Posterior cingulate gyrus (tissue), 11 donors: ENCODE measurements at places on chromosomes 3 and 15.
A peak's percentile ranks its signal among the peaks of the same experiment; 100 is the strongest.

DNA sequence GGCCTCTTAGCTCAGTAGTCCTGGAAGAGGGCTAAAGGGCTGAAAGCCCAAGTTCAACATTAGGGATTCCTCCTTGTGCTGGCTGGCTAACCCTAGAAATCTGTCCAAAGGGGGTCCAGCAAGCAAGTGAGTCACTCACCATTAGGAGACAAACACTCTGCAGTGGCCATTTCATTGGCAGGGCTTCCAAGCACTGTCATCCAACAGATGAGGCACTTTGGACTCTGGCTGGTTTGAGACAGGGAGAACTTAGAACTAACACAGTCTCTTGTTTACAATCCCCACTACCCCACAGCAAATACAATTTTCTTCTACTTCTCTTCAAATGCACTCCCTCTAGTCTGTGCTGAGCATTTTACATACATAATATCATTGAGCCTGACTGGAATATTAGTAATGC, 10.1 kb upstream of the WNT5A start:
- no peak for DNase-seq

GRCh38 chr3:26145769-26146168, 355.9 kb downstream of the OXSM start:
- no peak for DNase-seq

DNA sequence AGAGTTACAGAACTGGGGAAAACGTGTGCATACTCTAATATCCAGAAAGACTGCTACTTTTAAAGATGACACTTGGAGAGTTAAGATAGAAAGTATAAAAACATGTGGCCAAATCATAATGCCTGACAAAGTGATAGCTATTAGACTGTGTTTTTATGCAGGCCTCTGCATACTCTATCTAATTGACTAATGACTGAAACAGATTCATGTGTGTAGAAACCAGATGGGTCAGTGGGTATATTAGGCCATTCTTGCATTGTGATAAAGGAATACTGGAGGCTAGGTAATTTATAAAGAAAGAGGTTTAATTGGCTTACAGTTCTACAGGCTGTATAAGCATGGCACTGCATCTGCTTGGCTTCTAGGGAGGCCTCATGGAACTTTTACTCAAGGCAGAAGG, 71.5 kb downstream of the PPM1L start:
- DNase-seq = no peak

DNA sequence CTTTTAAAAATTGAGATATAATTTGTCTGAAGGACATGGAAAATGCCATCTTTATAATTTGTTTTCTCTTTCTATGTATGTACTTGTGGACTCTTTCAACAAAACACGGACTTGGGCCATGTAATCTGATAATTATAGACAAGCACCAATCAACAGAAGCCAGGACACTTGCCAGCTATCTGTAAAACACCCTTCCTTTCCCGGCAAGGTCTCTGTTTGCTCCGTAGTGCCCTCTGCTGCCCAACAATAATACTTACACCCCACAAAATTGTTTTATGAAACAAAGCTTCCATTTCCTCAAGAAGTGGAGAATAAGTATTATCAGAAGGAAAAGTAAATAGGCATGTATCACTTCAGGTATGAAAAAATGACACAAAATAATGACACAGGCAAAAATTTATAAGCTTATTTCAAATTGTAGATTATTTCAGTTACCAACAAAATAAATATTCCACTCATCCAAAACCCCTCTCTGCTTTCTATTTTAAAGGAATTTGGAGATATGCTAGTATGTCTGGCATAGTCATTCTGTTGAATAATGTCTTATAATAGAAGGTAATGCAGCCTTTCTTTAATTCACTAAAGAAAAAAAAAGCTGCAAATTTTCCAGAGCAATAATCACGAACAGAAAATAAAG, 32.8 kb downstream of the MYH15 start:
- peak; percentile 23 for DNase-seq

- DNase-seq = no peak
These were observed 118.5 kb downstream of the DUT start for GRCh38 chr15:48449734-48450133.

- no peak for DNase-seq
These were observed 70.2 kb downstream of the APBA2 start for GRCh38 chr15:28955993-28956421.

DNA sequence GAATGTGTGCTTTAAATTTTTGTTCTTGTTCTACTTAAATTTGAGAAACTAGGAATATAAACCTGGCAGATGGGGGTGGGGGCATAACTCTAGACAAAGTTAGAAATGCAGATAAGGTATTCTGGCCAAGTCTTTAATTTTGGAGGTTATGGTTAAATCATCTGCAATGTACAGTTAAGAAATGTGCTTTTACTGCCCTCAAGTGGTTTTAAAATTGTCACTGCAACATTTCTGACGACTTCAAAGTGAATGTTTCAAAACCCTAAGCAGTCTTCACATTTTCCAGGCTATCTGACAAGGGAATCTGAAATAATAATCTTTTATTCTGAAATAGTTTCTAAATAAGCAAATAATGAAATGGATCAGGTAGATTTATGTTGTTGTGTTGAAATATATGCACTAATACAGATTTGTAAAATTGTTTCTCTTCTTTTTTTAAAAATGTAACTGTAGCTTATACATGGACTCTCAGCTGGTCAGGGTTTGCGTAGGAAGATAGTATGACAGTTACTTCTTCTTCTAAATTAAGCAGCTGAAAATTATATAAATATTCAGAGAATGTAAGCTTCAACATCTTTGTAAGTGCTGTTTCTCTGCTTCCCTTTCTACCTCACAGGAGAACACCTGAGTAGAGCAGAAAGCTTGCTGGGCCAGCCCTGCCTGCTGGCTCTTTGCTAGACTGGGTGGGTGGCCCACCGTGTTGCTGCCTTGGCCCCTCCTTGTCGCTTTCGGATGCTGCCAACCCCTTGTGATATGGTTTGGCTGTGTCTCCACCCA, 45.0 kb downstream of the SUCNR1 start:
- DNase-seq = no peak

- no peak for DNase-seq
These were observed 184.6 kb downstream of the ATP10A start for GRCh38 chr15:25678500-25678855.

GRCh38 chr15:33700695-33701303, 267.5 kb upstream of the CHRM5 start:
- DNase-seq = peak; percentile 63

GRCh38 chr3:131972091-131972490, 62.7 kb downstream of the CPNE4 start:
- no peak for DNase-seq

DNA sequence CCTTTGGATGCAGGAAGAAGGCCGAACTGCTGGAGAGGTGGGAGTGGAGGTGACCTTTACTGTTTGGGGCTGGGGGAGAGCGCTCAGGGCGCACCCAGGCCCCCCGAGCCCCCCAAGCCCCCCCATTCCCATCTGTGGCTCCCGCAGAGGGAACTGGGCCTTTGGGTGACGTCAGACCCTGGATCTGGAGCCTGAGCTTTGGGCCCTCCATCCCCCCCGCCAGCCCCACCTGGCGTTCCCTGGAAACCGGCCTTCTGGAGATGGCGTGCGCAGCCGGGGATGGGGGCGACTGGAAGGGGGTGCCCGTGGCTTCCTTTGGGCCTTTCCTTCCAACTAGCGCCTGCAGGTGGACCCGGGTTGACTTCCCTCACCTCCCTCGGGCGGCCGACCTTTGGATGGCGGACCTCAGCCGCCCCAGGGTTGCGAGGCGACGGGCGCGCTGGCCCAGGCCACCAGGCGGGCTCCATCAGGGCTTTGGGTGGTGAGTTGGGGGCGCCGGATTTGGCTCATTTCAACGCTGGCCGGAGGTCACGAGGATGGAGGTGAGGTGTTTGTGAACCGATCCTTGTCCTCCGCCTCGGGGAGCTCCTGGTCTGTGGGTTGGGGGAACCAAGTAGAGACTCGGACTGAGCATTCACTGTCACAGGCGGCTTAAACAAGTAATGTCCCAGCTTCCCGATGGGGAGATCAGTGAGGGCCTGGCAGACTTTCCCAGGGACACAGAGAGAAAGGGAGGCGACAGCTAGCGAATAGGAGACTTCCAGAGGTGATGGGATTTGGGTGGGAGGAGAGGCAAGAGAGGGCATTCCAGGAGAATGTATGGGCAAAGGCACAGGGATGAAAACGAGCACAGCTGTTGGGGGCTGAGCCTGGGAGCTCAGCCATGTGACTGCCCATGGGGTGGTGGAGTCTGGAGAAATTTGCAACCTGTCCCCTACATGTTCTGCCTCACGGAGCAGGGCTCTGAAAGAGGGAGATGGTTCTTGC, 709 bp downstream of the SCAMP5 start:
- peak; percentile 94 for DNase-seq
